ENCODE measurements at places on chromosomes 11 and 22.

GRCh38 chr11:131254254-131254653 is 116.2 kb upstream of the NTM start:
- no peak for DNase-seq

DNA sequence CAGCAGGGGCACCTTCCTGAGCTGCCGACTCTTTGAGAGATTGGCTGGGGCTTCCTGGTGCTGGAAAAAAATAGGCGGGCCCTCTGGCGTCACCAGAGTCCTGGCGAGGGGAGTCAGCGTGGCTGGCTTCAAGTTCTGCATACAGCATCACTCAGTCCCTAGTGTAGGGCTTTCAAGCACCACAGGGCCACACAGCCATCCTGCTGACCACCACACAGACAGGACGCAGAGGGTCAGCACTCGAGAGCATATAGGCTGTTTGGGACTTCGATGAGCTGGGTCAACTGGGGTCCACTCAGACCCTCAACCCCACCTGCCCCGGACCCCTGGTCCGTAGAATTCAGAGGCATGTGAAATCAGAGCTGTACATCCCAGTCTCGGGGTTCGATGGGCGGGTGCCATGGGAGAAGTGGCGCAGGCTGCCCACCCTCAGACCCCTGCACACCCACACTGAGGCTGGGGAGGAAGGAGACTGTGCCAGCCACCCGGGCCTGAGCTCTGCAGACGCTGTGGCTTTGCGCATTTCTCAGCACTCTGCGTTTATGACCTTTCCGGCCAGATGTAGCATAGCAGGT is 1131.9 kb downstream of the BRD1 start:
- DNase-seq, result no peak

DNA sequence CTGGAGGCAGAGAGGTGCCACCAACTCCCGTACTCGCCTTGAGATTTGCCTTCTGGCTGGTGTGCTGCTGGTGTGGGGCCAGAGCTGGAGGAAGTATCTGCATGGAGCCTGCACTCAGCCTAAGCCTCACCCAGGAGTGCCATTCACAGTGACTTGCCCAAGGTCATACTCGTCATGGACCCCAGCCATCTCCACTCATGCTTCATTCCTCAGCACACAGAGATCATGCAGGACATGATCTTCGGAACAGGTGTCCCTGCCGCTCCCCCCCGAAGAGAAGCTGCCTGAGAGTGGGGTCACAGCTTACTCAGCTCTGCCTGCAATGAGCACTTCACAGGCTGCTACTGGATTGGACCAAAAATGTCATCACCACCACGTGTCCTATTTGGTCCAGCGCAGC is 49.0 kb downstream of the PC start:
- DNase-seq, result no peak

GRCh38 chr11:134050541-134051383 is 18.1 kb upstream of the JAM3 start:
- DNase-seq, result no peak

DNA sequence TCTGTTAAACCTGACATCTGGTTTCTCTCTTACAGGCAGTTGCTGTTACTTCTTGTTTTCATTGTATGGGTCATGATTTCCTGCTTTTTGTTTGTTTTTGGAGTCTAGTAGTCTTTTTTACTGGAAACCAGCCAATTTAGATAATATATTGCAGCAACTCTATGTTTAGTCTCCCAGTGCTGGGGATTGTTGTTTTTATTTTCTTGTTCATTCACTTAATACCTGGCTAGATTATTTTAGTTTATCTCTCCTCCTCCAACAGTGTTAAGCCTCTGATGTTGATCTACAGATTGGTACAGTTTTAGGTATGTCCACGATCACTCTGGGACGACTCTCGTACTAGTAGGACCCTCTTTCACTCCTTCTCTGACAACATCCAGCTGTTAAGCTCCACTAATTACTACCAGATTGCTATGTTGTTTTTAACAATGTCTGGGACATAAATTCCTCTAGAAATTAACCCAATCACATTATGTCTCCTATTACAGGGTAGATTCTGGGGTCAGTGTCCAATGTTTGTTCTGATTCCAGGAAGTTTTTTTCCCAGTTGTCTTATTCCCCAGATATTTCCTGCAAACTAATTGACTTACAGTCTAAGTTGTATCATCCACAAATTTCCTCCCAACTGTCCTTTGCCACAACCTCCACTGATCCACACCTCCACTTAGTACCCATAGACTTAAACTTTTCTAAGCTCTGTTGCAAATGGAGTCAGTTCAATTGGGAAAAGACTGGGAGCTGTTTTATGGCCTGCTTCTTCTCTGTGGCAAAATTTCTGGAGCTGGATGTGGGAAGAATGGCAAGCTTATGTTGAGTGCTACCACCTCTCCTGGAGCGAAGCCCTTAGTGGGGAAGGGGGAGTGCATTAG is 1280.6 kb upstream of the CNTN5 start:
- no peak for DNase-seq

GRCh38 chr11:126311401-126312291 is 7.8 kb downstream of the DCPS start:
- DNase-seq, result no peak

- no peak for DNase-seq
Observed at GRCh38 chr11:116302756-116303155, 470.0 kb downstream of the BUD13 start.

- peak; percentile 15 for DNase-seq
Observed at GRCh38 chr22:39179841-39180335, 27.4 kb upstream of the CBX7 start.

GRCh38 chr11:86181379-86181778 is 63.2 kb upstream of the EED start:
- DNase-seq, result no peak

- DNase-seq, result no peak
Observed at GRCh38 chr11:1303126-1303821, 6.2 kb downstream of the TOLLIP start.

DNA sequence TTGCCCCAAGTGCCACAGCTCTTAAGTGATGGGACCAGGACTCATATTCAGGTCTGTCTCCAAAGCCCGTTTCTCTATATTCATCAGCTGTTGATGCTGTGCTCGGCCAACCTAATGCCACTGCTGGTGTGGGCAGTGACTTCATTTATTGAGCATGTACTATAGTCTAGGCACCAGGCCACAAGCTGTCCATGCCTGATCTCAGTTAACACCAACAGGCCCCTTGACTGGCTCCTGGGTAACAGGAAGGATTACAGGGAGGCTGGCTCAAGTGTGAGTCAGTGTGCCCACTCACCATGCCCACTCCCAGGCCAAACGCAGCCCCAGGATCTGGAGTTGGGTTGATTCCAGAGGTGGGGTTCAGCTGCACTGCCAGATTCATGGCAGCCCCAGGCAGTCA is 8.6 kb upstream of the CRYBB2 start:
- no peak for DNase-seq

GRCh38 chr11:27783701-27784355 is 83.6 kb upstream of the BDNF start:
- no peak for DNase-seq

- no peak for DNase-seq
Observed at GRCh38 chr11:68270196-68271022, 1.4 kb downstream of the C11orf24 start.

- DNase-seq, result no peak
Observed at GRCh38 chr22:17724241-17724640, 50.0 kb downstream of the BID start.

- DNase-seq, result no peak
Observed at GRCh38 chr22:42692239-42693054, 28.2 kb downstream of the A4GALT start.

DNA sequence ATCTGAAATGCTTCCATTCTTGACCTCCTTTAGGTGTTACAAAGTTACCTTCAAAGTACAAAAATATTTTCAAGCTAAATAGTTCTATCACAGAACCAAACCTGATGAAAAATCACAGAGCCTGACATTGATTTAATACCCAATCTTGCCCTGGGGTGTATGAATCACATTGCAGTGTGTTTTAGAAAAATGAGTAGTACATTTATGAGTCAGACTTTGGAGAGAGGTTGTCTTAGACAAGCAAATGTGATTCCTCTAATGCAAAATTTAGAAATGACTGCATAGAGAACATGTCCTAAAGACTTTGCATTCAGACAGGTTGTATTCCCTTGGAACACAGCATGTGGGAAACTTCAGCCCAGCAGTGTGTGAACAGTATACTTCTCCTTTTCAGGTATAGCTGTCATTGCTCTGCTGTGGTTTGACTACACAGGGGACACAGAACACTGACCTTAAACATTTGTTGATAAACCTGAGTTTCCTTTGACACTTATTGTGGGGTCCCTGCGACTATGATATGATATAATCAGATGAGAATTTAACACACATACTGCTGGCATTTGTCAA is 972.1 kb downstream of the JRKL start:
- no peak for DNase-seq

GRCh38 chr11:93080146-93080759 is 110.8 kb downstream of the MTNR1B start:
- DNase-seq, result no peak

DNA sequence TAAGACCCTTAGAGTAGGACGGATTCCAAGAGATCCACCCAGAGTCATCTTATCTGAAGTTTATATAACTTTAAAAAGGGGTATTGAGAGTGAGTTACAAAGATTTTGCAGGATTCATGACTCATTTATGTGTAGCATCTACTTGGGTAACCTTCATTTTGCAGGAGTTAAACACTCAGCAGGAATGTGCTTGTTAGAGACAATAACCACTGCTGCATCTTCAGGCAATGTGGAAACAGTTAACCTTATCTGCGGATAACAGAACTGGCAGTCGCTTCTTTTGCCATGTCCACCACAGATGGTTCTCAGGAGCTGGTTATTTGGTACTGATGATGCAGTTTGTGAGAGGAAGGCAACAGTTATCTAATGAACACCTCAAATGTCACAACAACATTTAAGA is 417.9 kb upstream of the DDI1 start:
- DNase-seq, result no peak

DNA sequence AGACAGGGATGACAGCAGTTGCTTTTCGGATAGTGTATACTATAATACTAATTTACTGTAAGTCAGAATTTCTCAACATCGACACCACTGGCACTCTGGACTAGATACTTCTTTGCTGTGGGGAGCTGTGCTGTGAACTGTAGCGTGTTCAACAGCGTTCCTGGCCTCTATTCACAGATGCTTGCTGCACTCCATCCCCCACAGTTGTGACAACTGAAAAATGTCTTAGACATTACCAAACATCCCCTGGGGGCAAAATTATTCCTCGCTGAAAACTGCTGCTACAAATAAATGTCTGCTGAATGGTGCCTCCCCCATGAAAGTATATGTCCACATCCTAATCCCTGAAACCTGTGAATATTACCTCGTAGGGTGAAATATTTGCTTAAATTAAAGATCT is 7.5 kb upstream of the SLC15A3 start:
- DNase-seq, result no peak

DNA sequence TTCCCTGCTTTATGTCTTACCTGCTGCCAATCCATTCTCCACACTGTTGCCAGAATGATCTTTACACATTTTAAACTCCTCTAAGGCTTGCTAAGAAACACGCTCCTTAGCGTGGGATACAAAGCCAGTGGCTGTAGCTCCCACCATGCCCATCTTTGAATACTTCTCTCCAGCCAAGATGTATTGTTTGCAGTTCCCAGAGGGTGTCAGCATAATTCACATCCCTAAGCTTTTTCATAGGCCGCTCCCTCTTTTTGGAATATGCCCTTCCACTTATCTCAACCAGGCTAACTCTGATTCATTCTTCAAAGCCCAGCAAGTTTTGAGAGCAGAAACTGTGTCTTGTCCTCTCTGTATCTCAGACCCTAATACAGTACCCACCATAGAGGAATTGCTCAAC is 8.1 kb upstream of the UPK2 start:
- DNase-seq, result no peak

DNA sequence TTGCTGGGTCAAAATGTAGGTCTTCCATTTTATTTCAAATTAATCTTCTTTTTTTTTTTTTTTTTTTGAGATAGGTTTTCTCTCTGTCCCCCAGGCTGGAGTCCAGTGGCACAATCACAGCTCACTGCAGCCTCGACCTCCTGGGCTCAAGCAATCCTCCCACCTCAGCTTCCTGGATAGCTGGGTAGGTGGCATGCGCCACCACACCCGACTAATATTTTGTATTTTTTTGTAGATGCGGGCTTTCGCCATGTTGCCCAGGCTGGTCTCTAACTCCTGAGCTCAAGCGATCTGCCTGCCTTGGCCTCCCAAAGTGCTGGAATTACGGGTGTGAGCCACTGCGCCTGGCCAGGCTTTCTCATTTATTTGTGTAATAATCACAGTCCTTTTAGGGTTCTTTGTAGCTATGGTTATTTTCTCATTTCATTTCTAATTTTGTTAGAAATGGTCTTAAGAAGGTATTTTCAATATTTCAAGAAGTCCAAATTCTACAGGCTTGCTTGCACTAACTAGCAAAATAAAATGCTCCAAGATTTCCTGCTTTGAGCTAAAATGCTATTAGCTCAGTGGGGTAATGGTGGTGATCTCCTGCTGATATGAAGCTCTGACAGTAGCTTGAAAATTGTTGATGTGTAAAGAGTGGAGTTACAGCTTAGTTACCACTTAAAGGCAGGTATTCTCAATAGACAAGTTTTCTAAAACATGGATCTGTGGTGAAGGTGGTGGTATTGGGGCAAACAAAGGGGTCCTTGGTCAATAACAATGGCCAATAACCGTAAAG is 50.0 kb downstream of the RBX1 start:
- no peak for DNase-seq

GRCh38 chr11:57761301-57762234 is at the start of gene CTNND1:
TSS of gene CTNND1 (plus strand) at chr11:57761802. CDS start at chr11:57791479, 29,677 bp downstream.
- DNase-seq, result peak; percentile 91

GRCh38 chr11:67545280-67545679 is 22.0 kb upstream of the CABP2 start:
- no peak for DNase-seq

DNA sequence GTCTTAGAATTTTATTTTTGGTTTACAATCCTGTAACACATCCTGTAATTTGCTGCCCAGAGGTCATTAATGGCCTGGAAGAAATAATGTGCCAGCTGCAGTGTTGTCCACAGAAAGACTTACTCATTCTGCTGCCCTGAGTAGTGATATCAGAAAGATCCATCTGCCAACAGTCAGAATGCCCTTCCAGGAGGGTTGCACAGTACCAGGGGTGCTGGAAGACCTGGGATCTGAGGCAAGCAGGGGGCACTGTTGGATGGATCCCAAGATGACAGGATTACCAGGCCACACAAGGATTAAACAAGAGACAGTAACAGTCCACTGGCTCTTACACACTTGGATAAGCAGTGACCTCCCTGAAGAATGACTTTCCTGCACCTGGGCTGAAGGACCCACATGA is 93.8 kb upstream of the TOP3B start:
- DNase-seq, result no peak

DNA sequence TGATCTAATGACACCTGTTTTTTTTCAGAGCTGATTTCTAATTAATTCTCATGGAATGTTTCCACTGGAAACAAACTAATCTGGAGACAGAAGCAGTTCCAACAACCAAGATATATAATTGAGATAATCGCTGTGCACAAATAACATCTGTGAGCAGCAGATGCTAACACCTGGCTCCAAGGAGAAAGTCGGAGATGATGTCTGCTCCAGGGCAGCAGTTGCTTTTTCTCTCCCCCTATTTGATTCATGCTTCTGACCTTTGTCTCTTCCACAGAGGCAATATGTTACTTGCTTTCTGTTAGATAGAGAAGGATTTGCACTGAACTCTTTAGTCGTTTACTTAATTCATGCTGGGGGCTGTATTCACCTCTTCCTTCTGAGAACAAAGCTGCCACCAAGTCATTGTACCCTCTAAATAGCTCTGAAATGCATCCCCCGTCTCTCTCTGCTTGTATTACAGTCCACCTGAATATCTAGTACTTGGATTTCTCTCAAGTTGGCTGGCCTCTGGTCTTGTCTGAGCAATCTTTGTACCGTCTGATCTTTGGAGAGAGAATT is 187.4 kb downstream of the MYO18B start:
- DNase-seq, result no peak

- no peak for DNase-seq
Observed at GRCh38 chr22:31086703-31087330, 5.7 kb downstream of the SMTN start.

Data from retinal pigment epithelial cell (primary cell).